Mucosa of gallbladder (tissue), 1 donor: ENCODE measurements at places on chromosomes 7 and 10.

- DNase-seq, result no peak
These were observed 13.5 kb downstream of the ZC3HC1 start for GRCh38 chr7:130037703-130038102.

DNA sequence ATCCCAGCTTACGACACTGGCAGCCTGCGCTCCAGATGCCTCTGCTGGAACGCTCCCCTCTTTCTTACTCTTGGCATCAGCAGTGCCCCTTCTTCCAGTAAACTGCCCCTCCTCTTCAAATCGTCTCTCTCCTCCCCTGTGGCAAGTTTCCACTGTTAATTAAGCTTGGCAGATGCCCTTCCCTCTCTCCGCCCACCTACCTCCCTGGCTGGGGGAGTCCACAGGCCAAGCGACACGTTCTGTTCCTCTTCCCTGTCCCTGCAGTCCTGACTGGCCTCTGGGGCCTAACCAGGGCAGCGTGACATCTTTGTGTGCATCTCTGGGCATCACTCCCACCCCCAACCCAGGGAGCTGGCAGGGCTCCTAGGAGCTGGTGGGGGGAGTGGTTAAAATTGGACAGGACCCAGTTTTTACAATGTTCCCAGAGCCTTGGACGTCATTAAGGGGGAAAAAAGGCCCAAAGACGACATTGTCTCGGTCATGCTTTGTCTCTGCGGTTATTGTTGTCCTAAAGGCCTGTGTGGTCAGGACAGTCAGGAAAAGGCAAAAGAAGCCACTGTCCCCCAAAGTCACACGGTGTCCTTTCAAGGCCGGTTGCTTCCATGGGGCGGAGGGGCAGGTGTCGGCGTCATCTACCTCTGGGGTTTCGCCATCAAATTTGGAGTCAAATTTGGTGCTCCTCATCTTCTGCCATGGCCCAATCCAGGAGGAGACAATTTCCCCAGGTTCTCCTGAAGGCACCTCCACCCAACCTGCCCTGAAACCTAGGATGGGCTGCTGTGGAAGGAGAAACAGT is 54.2 kb downstream of the DLG5 start:
- peak; percentile 29 for DNase-seq

DNA sequence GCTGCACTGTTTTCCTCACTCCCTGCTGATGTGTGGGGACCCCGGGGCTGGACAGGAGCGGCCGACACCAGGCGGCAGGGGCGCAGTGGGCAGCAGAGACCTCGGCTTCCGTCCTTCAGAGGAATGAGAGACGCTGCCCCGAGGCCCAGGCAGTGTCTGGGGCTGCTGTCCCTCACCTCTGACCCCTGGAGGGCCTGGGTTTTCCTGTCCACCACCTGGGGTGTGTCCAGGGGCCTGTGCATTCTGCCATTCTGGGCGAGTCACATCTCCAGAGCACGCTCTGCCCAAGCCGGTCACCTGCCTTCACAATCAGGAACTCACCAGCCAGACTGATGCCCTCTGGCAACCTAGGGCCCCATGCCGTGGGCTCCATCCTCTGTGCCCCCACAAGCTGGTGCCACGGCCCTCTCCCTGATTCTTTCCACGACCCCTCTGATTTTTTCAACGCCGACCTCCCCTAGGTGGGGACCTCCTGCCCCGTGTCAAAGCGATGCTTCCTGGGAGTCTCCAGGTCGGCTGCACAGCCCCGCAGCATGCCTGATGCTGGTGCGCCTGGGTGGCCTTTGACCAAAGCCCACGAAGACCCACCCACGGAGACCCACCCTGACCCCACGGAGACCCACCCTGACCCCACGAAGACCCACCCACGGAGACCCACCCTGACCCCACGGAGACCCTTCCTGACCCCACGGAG is 53.7 kb upstream of the CFAP46 start:
- no peak for DNase-seq

GRCh38 chr7:21261627-21262594 is 166.0 kb upstream of the SP4 start:
- no peak for DNase-seq

- peak; percentile 60 for DNase-seq
These were observed 275.2 kb downstream of the IPMK start for GRCh38 chr10:57992321-57993077.

- DNase-seq, result no peak
These were observed 133.8 kb upstream of the AGR3 start for GRCh38 chr7:17015598-17016031.

- DNase-seq, result no peak
These were observed 903.6 kb upstream of the AUTS2 start for GRCh38 chr7:68694656-68695055.

DNA sequence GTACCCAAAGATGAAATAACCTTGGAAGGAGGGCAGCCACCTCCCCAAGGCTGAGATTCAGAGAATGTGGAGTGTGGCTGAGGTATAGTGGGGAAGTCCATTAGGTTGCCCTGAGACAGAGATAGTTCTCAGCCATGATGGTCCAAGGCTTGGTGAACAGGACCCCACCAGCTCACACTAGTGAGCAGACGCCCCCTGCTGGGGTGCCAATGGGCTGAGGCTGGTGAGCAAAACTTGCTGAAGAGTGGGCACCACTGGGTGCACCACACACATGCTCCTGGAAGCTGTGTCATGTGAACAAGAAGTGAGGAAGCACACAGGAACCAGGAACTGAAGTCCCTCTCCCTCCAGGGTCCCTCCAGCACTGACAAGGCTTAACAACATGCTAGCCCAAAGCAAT is 8.9 kb downstream of the FBXL13 start:
- DNase-seq, result no peak
